ENCODE measurements at places on chromosomes 2 and 18. TPM values are rescaled to one million over a fixed set of nuclear protein-coding genes. Genes with fewer than 3 reads are reported as not detected.

Gene CCDC88A
- total RNA-seq = 22.6 TPM

Gene PNKD
- total RNA-seq = 37.5 TPM

Gene RAMP1
- not detected for total RNA-seq

Gene SATB2
- total RNA-seq = not detected

Gene DSG4
- total RNA-seq = not detected

Gene AAMP
- total RNA-seq = 217 TPM

Gene RBM45
- 32.2 TPM for total RNA-seq

GRCh38 chr2:5932556-5933469 lies 240.6 kb downstream of the SOX11 start:
- peak; percentile 19 for DNase-seq

DNA sequence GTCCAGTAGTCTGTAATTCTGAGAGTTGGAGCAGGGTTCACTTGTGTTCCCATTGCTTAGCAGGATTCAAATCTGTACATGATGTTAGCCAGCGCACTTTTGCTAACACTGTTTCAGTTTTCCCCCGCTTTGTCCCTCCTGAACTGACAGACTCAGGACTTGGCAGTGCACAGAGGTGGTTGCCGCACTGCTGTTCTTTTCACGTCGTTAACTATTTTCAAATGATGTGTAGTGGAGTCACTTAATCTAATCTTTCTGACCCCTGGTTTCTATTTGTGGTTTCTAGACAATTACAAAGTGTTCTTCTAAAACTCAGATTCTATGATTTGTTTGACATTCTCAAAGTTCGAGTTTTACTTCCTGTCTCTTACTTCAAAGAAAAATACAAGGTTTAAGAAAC lies 234.5 kb downstream of the RBM43 start:
- DNase-seq = no peak

DNA sequence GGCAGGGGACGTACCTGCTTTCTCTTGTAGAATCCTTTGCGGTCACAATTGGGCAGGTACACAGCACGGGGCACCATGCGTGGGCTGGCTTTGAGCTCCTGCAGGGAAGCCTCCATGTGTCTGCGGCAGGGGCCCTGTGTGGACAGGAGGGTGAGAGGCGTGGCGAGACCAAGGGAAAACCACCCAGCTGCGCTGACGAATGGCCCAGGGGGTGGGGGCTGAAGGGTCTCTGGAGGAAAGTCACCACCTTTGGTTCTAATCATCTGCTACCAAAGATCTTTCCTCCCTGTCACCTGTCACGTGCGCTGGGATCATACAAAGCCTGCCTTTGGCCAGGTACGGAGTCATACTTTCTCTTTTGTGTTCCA lies 17.3 kb downstream of the IGFBP5 start:
- DNase-seq = no peak

DNA sequence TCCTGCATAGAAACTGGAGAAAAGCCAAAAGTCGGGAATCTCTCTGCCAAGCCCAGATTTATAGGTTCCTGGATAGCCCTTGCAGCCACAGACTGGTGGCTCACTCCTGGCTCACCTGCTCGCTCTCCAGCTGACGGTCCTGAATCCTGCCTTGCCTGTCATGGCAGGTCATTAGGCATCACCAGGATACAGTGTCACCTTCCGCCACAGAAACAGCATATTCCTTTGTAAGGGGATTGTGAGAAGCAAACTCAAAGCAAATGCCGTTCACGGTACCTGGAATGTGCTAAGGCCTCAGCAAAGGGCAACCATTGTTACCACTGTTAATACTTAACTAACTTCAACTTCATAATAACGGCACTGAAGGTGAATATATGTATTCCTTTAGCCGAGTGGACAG lies 57.1 kb upstream of the GPR45 start:
- no peak for DNase-seq

DNA sequence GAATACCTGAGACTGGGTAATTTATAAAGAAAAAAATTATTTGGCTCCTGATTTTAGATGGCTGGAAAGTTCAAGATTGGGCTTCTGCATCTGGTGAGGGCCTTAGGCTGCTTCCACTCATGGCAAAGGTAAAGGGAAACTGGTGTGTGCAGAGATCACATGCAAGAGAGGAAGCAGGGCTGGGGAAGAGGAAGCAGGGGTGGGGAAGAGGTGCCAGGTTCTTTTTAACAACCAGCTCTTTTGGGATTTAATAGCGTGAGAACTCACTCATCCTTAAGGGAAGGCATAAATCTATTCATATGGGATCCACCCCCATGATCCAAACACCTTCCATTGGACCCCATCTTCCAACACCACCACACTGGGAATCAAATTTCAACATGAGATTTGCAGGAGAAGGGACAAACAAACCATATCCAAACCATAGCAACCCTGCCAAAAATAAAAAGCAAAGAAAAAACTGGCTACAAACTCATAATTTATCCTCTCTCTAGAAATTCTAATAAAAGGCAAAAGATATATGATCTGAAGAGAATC lies 30.4 kb downstream of the PRKRA start:
- no peak for DNase-seq

- DNase-seq = no peak
These were observed 21.5 kb upstream of the DSG3 start for GRCh38 chr18:31426021-31426420.

GRCh38 chr2:135800513-135801460 lies 36.2 kb downstream of the LCT start:
- DNase-seq = no peak

DNA sequence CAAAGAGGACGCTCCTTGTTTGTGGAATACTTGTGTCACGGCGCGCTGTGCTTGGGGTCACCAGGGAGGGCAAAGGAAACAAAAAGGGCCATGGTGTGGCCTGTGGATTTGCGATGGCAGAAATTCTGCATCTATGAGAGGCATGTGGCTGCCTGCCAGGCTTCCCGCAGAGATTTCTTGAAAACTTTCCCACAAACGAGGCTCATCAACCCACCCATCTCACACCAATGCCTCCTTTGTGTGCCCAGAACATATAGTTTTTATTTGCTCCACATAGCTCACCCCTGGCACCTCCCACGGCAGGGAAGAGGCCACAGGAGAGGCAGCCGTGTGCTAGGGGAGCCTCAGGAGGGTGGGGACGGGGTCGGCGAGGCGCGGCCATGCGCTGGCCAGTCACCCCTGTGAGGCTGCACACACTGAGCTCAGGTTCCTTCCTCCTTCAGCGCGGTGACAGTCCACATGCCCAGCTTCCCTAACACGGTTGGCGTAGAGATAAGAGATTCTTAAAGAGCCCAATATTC lies 100.3 kb downstream of the MBP start:
- no peak for DNase-seq

GRCh38 chr2:120919771-120920453 lies 184.2 kb downstream of the GLI2 start:
- DNase-seq = no peak

GRCh38 chr18:39846265-39846664 lies 2108.8 kb upstream of the PIK3C3 start:
- no peak for DNase-seq

DNA sequence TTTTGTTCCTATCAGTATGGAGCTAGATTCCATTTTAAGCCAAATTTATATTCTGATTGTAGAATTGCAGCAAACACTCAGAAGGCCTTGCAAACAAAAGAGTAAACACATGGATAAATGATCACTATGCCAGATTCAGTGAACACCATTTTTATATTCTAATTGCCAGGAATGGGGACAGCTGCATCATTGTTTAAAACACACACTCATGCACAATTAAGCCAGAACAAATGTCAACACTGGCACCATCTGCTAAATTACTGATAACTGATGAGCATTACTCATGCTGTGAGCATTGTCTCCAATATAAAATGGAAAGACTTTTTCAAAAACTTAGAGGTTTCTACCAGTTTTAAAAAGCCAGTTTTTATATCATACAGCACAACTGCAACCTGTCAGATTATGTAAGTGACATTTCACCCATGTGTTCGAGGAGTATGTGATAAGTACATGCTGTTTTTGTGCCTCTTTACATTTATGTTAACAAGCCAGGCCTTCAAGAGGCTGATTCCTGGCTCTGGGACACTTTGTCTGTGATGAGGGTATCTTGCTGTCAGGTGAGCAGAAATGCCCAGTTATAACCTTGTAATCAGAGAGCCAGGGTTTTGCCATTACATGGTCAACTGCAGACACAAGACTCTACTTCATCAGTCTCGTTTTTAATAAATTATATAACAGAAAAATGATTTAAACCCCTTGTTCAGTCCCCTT lies 4.4 kb upstream of the ST8SIA5 start:
- peak; percentile 55 for DNase-seq

DNA sequence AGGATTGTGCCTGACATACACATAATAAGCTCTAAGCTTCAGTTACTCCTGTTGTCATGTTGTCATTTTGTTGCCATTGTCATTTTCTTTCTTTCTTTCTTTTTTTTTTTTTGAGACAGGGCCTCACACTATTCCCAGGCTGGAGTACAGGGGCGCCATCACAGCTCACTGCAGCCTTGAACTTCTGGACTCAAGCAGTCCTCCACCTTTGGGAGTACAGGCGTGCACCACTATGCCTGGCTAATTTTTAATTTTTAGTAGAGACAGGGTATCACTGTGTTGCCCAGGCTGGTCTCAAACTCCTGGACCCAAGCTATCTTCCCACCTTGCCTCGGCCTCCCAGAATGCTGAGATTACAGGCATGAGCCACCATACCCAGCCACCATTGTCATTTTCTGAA lies 30.9 kb upstream of the SCLY start:
- DNase-seq = no peak

DNA sequence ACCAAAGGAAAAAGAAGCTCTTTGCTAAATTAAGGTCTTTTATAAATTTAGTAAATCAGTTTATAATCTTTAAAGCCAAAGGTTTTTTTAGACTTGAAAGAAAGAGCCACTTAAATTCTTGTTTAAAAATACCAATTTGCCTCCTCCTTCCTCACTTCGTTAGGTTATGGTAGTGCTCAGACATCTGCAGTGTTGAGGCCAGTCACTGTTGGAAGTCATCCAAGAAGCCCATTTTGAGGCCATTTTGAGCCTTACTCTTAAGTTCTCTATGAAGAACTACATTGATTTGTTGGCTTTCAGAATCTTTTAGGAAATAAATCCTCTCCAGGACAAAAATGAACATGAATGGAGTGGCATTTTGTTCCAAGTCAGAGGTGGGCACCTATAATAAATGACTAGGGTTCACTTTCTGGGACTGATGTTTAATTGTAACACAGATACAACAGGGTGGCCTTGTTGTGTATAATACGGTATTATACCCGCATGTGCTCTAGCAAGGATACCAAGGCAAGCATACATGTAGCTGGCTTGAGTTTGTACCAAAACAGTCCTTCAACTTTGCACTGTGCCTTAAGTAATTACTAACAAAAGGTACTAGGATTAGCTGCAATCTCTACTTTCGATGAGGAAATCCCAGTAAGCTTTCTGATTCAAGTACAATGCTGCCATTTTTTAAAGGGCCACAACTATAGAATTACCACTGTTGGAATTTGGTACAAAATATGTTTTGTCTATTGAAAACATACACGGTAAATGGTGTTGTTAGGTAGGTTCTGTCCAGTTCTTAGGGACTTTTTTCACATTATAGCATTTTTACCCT lies 22.8 kb downstream of the SLC66A3 start:
- peak; percentile 34 for DNase-seq

DNA sequence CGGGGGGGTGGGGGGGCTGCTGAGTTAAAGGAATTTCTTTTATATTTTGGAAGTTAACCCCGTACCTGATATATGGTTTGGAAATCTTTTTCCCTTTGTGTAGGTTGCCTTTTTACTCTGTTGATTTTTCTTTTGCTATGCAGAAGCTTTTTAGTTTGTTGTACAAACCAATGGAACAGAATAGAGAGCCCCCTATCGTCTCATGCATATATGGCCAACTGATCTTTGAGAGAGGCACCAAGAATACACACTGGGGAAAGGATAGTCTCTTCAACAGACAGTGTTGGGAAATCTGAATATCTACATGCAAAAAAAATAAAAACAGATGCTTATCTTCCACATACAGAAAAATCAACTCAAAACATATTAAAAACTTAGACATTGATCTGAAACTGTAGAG lies 647.8 kb upstream of the KLHL29 start:
- no peak for DNase-seq

DNA sequence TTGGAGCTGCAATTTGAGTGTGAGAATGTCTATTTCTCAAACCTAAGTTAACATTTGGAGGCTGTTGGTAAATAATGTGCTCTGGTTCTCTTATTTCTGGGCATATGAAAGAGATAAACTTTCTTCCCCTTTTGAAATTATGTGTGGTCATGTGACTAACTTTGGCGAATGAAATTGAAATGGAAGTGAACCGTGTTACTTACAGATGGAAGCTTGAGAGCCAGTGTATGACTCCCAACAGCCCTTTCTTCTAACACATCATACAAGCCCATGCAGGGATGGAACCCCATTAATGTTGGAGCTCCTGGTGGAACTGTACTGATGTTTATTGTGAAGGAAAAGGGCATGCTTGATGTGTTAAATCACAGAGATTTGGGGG lies 725.8 kb downstream of the TSN start:
- no peak for DNase-seq

DNA sequence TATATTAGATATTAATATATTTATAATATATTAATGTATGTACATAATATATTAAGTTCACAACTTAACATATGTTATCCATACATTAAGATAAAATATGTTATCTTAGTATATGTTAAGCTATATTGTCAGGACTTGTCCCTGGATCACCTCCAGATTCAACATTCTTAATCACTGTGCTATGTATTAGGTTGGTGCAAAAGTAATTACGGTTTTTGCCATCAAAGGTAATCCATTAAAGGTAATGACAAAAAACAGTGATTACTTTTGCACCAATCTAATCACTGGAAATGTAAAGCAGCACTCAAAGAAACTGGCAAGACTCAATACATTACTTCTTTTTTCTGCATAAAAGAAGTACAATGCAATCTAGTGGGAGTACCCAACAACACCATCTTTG lies 1099.0 kb upstream of the SLC39A10 start:
- DNase-seq = no peak

DNA sequence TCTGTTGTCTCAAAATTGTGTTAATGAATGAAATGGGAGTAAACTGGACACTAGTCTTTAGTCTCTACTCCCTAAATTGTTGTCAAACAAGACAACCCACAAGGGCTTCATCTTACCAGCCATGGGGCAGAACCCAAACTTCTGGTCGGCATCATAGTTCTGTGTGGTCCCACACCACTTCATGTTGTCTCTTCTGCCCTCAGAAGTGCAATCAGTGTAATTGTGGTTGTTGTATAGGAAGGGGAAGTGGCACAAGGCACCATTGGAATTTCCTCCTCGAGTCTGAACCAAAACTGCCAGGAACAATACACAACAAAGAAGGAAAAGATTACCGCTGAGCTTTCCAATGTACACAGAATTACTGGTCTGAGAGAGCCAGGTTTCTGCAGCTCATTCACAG lies 12.6 kb downstream of the FN1 start:
- DNase-seq = no peak

GRCh38 chr2:170284205-170284604 lies 106.3 kb downstream of the MYO3B start:
- DNase-seq = no peak

Data from G401 (cell line).